Naive thymus-derived CD4-positive, alpha-beta T cell (primary cell): ENCODE measurements at places on chromosomes 11 and 22. TPM values are rescaled to one million over a fixed set of nuclear protein-coding genes. Genes with fewer than 3 reads are reported as not detected.

Gene ZNF214
- total RNA-seq = not detected

Gene IFT27
- 16.6 TPM for total RNA-seq

- no peak for DNase-seq
These were observed 15.3 kb downstream of the IL18BP start for GRCh38 chr11:72013765-72014711.

- no peak for DNase-seq
These were observed 59.1 kb downstream of the CSNK2A3 start for GRCh38 chr11:11293798-11294550.

DNA sequence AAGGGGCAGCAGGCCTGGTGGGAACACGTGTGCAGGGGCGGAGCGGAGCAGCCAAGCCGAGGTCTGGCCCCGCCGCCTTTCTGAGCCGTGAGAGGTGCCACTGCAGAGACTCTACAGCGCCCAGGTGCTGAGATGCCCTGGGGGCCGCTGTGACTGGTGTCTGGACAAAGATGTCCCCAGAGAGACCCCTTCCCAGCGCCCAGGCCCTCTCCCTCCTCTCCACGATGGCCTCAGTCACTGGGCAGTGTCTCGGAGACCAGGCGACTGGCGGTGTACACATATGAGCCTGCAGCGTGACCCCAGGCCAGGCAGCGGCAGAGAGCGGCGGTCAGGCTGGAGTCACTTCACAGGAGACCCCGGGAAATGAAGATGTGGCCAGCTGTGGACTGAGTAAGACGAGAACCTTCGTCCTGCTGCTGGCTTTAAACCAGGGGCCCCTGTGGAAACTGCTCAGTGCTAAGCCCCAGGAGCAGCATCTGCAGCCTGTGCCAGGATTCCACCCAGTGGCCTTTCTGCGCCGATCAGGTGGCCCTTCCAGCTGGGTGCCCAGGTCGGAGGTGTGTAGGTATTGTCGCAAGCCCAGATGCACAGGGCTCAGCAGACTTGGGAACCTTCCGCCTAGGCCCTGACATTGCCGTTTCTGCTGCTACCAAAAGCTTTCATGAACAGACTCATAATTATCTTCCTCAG is 34.7 kb downstream of the MOB2 start:
- no peak for DNase-seq

- DNase-seq = no peak
These were observed 16.3 kb downstream of the SULT4A1 start for GRCh38 chr22:43845981-43846380.

Gene OR8G5
- total RNA-seq = not detected in 2 replicates

- DNase-seq = no peak
These were observed 29.7 kb upstream of the CHRNA10 start for GRCh38 chr11:3700910-3701309.

- no peak for DNase-seq
These were observed 11.8 kb upstream of the ACY3 start for GRCh38 chr11:67662142-67662834.

DNA sequence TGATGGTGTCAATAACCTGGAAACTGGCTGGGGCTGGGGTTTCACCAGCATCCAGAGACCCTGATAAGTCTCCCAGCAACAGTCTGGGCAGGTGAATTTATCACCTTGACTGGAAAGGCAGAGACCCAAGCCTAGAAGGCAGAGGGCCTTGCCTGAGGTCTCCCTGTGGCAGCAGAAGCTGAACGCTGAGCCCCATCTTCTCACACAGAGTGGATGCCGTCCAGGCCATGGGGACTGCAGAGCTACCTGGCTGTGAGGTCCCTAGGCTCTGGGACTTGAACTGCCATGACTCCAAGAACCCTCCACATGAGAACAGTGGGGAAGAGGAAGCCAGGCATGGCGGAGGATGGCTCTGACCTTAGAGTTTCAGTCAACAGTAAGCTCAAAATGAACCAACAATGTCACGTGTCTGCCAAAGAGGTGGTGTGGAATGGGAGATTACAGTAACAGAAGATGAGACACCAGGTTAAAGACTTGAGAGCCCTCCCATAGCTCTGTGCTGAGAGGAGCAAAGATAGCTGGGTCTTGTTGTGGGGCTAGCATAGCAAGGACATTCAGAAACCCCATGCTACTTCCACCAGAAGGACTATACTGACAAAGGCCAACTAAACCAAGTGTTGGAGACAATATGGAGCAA is 79.1 kb upstream of the LINC01488 start:
- DNase-seq = no peak
